Hepatocyte (in vitro differentiated cells): ENCODE measurements at places on chromosomes 2 and 18. TPM values are rescaled to one million over a fixed set of nuclear protein-coding genes. Genes with fewer than 3 reads are reported as not detected.

- peak overlapping the region; percentile 79 for H3K27ac ChIP-seq
- peaks cover 18% of the 10 kb centered on the region for H3K4me1 ChIP-seq
- no peaks in the 10 kb centered on the region for H3K27me3 ChIP-seq
- no peaks in the 10 kb centered on the region for H3K36me3 ChIP-seq
- peak; percentile 70 for DNase-seq
- H3K4me3 ChIP-seq = no peak overlapping the region
Observed at GRCh38 chr2:37802899-37803379, 122.1 kb upstream of the RMDN2 start.

DNA sequence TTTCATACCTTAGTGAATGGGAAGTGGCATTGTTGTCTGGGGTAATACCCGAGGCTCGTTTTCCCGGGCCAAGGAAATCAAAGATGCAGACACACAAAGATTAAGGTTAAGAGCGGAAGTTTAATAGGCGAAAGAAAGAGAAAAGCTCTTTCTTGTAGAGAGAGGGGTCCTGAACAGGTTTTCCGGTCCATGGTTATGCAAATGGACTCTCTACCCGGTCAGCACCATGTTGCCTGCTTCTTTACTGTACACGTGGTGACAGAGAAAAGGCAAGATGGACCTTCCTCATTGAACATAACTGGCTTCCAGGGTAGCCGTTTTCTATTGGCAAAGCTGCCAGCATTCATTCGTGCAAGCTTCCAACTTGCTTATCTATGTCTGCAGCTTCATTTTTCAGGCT lies 2063.5 kb downstream of the SUCLG1 start:
- no peaks in the 10 kb centered on the region for H3K27me3 ChIP-seq
- H3K27ac ChIP-seq = no peak overlapping the region
- H3K4me3 ChIP-seq = no peak overlapping the region
- H3K36me3 ChIP-seq = no peaks in the 10 kb centered on the region
- no peaks in the 10 kb centered on the region for H3K4me1 ChIP-seq

GRCh38 chr2:219643084-219643473 lies 15.6 kb downstream of the SLC4A3 start:
- H3K27me3 ChIP-seq = no peaks in the 10 kb centered on the region
- H3K4me3 ChIP-seq = no peak overlapping the region
- no peaks in the 10 kb centered on the region for H3K36me3 ChIP-seq

DNA sequence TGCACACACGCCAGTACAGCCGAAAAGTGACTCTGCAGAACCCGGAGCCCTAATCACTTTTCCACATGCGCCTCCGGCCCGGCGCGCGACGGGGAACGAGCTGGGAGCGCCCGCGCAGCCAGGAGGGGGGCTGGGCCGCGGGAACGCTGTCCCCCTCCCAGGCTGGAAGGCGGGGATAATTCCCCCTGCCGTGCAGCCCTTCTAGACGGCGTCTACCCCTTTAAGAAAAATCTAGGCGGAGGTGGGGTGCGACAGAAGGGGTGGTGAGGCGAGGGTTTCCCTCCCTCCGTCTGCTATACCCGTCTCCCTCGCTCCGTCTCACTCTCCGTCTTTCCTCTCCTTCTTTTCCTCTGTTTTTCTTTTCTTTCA lies 2.4 kb downstream of the CYP26B1 start:
- peaks cover 70% of the 10 kb centered on the region for H3K27me3 ChIP-seq
- peak overlapping the region; percentile 70 for H3K4me3 ChIP-seq
- DNase-seq = peak; percentile 55
- peaks cover 53% of the 10 kb centered on the region for H3K4me1 ChIP-seq
- peak overlapping the region; percentile 83 for H3K27ac ChIP-seq
- no peaks in the 10 kb centered on the region for H3K36me3 ChIP-seq

DNA sequence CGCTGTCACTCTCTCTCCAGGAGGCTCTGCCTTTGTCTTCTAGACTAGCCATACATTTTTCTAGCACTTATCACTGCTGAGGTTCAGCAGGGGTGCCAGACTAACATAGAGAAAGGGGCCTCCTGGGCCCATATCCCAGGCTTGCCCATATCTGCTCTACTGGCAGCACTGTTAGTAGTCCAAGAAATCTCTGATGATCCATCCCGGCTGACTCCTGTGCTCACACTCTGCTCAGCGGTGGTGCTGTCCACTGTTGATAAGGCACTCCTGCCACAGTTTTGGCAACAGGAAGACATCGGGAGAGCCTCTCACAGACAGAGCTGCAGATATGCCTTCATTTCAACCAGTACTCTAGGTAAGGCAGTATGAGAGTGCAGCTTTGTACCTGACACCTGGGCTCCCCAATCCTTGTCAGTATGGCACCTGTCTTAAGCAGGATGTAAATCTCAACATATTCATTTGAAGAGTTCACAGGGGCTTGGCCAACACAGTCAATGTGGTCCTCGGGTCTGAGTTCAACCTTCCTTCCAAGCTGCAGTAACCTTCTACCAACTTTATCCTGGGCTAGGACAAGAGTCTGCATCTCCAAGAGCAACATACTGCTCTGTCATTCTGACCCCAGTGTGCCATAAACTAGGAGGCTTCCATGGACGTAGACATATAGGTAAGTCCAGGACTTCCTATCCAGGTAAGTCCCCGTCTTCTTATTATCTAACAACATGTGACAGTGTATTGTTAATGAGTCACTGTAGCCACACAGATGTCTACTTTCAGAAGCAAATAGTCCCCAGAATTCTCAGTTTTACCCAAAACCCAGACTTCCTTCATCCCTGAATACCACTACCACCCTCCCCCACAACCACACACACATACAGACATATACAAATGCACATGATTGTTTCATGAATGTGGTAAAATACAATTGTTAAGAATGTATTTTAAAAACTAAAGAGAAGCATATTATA lies 16.2 kb downstream of the KLF7 start:
- no peak for DNase-seq
- H3K27me3 ChIP-seq = no peaks in the 10 kb centered on the region
- no peaks in the 10 kb centered on the region for H3K36me3 ChIP-seq
- H3K4me1 ChIP-seq = peaks cover 4% of the 10 kb centered on the region
- H3K27ac ChIP-seq = no peak overlapping the region

GRCh38 chr18:46772357-46772756 lies 15.5 kb upstream of the ST8SIA5 start:
- H3K27ac ChIP-seq = no peak overlapping the region
- H3K4me1 ChIP-seq = no peaks in the 10 kb centered on the region
- H3K36me3 ChIP-seq = no peaks in the 10 kb centered on the region
- DNase-seq = no peak
- no peak overlapping the region for H3K4me3 ChIP-seq

DNA sequence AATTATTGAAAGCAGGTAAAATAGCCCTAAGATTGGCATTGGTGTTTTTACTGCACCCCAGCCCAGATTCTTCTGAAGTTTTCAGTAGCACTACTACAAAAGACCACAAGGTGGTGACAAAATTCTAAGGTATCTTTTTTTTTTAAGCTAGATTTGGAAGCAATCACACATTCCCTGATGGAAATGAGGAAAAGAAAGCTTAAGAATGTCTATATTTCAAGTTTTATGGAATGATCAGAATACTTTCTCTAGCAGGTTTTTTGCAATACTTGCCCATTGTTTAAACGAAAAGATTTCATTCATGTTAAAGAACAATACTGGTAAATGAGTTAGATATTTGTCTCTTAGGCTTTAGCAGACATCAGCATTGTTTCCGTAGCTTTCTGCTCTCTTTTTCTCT lies 32.1 kb upstream of the ZNF638 start:
- H3K27me3 ChIP-seq = no peaks in the 10 kb centered on the region
- peak; percentile 45 for DNase-seq
- no peaks in the 10 kb centered on the region for H3K4me1 ChIP-seq
- no peaks in the 10 kb centered on the region for H3K36me3 ChIP-seq

- no peak for DNase-seq
- H3K27ac ChIP-seq = no peak overlapping the region
- H3K27me3 ChIP-seq = no peaks in the 10 kb centered on the region
- no peak overlapping the region for H3K4me3 ChIP-seq
- H3K36me3 ChIP-seq = no peaks in the 10 kb centered on the region
- no peaks in the 10 kb centered on the region for H3K4me1 ChIP-seq
Observed at GRCh38 chr2:112062894-112063293, 7.8 kb downstream of the TMEM87B start.

- no peak for DNase-seq
- no peaks in the 10 kb centered on the region for H3K36me3 ChIP-seq
- H3K4me1 ChIP-seq = no peaks in the 10 kb centered on the region
- H3K27me3 ChIP-seq = peaks cover 5% of the 10 kb centered on the region
- H3K4me3 ChIP-seq = no peak overlapping the region
Observed at GRCh38 chr2:72057308-72057707, 90.4 kb downstream of the CYP26B1 start.

GRCh38 chr18:2981212-2981728 lies 31.7 kb downstream of the LPIN2 start:
- DNase-seq = peak; percentile 47
- H3K27ac ChIP-seq = peak overlapping the region; percentile 93
- H3K36me3 ChIP-seq = no peaks in the 10 kb centered on the region
- H3K4me3 ChIP-seq = no peak overlapping the region
- peaks cover 79% of the 10 kb centered on the region for H3K4me1 ChIP-seq

- no peaks in the 10 kb centered on the region for H3K36me3 ChIP-seq
- peaks cover 17% of the 10 kb centered on the region for H3K4me1 ChIP-seq
- no peak overlapping the region for H3K4me3 ChIP-seq
- H3K27ac ChIP-seq = no peak overlapping the region
- peak; percentile 34 for DNase-seq
- no peaks in the 10 kb centered on the region for H3K27me3 ChIP-seq
Observed at GRCh38 chr2:15675456-15676195, 84.0 kb downstream of the DDX1 start.

GRCh38 chr2:211103989-211104388 lies 547.6 kb downstream of the CPS1 start:
- peak; percentile 10 for DNase-seq
- H3K4me3 ChIP-seq = no peak overlapping the region
- H3K27me3 ChIP-seq = no peaks in the 10 kb centered on the region
- no peak overlapping the region for H3K27ac ChIP-seq
- H3K36me3 ChIP-seq = no peaks in the 10 kb centered on the region

DNA sequence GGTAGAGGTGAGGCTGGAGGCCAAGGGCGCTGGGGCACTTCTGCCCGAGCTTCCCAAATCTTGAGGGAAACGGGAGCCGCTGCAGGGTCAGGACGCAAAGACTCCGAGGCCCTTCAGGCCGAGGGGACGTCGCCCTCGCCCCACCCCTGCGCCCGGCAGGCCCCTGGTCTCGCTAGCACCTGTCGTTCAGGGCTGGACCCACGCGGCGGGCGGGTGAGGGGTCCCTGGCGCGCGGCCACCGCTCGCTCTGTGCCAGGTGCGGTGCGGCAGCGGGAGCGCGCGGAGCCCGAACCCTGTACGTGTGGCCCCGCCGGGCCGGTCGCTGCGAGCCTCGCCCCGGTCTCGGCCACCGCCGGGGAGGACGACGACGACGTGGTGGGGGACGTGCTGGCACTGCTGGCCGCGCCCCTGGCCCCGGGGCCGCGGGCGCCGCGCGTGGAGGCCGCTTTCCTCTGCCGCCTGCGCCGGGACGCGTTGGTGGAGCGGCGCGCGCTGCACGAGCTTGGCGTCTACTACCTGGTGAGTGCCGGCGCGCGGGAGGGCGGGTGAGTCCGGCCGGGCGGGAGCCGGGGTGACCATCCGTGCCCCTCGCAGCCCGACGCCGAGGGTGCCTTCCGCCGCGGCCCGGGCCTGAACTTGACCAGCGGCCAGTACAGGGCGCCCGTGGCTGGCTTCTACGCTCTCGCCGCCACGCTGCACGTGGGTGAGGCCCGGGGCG lies 4.9 kb downstream of the ERFE start:
- no peaks in the 10 kb centered on the region for H3K36me3 ChIP-seq
- peaks cover 37% of the 10 kb centered on the region for H3K27me3 ChIP-seq
- no peak for DNase-seq
- no peak overlapping the region for H3K27ac ChIP-seq
- H3K4me3 ChIP-seq = no peak overlapping the region

- DNase-seq = peak; percentile 63
- peak overlapping the region; percentile 91 for H3K27ac ChIP-seq
- H3K27me3 ChIP-seq = no peaks in the 10 kb centered on the region
- peaks cover 15% of the 10 kb centered on the region for H3K4me1 ChIP-seq
- H3K36me3 ChIP-seq = no peaks in the 10 kb centered on the region
Observed at GRCh38 chr2:223943561-223944008, 1.6 kb downstream of the WDFY1 start.

DNA sequence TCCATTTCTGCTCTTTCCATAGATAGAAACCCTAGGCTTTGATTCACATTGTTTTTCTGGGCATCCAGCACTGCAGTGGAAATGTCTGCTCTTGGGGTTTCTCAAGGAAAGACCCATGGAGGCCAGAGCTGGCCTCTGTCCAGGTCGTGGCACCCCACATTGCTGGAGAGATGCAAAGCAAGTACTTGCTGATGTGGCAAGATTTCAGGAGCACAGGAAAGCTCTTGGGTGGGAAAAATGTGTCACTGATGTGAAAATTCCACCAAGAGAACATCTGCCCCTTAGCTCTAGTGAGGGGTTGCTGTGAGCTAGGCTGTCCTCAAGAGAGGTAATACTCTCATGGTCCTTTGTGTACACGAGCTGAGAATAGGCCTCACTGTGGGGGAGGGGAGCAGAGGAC lies 156.1 kb upstream of the SIX3 start:
- H3K27ac ChIP-seq = no peak overlapping the region
- H3K4me3 ChIP-seq = no peak overlapping the region
- peaks cover 13% of the 10 kb centered on the region for H3K27me3 ChIP-seq
- no peak for DNase-seq

DNA sequence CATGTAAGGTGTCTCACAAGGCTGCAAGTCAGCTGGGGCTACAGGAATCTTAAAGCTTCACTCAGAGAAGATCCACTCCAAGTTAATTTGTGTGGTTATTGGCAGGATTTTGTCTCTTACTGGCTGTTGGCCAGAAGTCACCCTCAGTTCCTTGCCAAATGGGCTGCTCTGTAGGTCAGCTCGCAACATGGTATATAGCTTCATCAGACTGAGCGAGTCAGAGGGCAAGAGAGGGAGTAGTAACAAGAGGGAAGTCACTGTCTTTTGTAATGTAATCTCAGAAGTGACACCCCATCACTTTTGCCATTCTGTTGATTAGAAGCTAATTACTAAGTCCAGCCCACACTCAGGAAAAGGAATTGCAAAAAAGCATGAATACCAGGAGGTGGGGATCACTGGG lies 119.5 kb downstream of the LRRTM1 start:
- H3K4me1 ChIP-seq = no peaks in the 10 kb centered on the region
- no peak overlapping the region for H3K4me3 ChIP-seq
- H3K27ac ChIP-seq = no peak overlapping the region
- no peak for DNase-seq
- no peaks in the 10 kb centered on the region for H3K27me3 ChIP-seq

The FLACC1 gene
- 0.80 and 1.2 TPM in 2 replicates for total RNA-seq

The ING5 gene
- 17.5 and 33.4 TPM in 2 replicates for total RNA-seq

The OTOS gene
- 0.50 TPM in 1 of 2 replicates, not detected in the other for total RNA-seq

The ZNF385B gene
- total RNA-seq = 1.5 and 2.4 TPM in 2 replicates

The PLCL1 gene
- total RNA-seq = 2.2 and 2.4 TPM in 2 replicates

The FIGN gene
- total RNA-seq = 4.5 and 6.0 TPM in 2 replicates

The KCNS3 gene
- 4.8 and 5.1 TPM in 2 replicates for total RNA-seq

The COLEC12 gene
- total RNA-seq = 21.2 and 23.2 TPM in 2 replicates

The TUBB8B gene
- 0.16 TPM in 1 of 2 replicates, not detected in the other for total RNA-seq
